ENCODE measurements at places on chromosomes 13 and 19. TPM values are rescaled to one million over a fixed set of nuclear protein-coding genes. Genes with fewer than 3 reads are reported as not detected.

The C19orf18 gene
- polyA plus RNA-seq, result 0.32 TPM

The TMEM238 gene
- 0.49 TPM for polyA plus RNA-seq

The ZNF135 gene
- 2.9 TPM for polyA plus RNA-seq

The ICAM4 gene
- 0.26 TPM for polyA plus RNA-seq

The PCDH17 gene
- 0.22 TPM for polyA plus RNA-seq

The YIPF2 gene
- polyA plus RNA-seq, result 47.7 TPM

The METTL21C gene
- not detected for polyA plus RNA-seq

The LRRC4B gene
- 0.65 TPM for polyA plus RNA-seq

The CGB2 gene
- polyA plus RNA-seq, result not detected

The AZU1 gene
- not detected for polyA plus RNA-seq

The GARIN5A gene
- 1.3 TPM for polyA plus RNA-seq

The SETDB2 gene
- 2.1 TPM for polyA plus RNA-seq

The CACNG7 gene
- not detected for polyA plus RNA-seq

The CPT1C gene
- 4.1 TPM for polyA plus RNA-seq

The ZNF528 gene
- polyA plus RNA-seq, result 4.0 TPM

The PSG2 gene
- polyA plus RNA-seq, result not detected

The DNAJB1 gene
- polyA plus RNA-seq, result 249 TPM

The CGB1 gene
- not detected for polyA plus RNA-seq

The COL5A3 gene
- polyA plus RNA-seq, result 6.8 TPM

The RNF113B gene
- not detected for polyA plus RNA-seq

The STRN4 gene
- 55.6 TPM for polyA plus RNA-seq

The CATSPERD gene
- polyA plus RNA-seq, result not detected

The CPB2 gene
- not detected for polyA plus RNA-seq

The LRP3 gene
- polyA plus RNA-seq, result 4.1 TPM

The CHST8 gene
- polyA plus RNA-seq, result 0.18 TPM

The OLFM2 gene
- polyA plus RNA-seq, result 5.7 TPM

The RAB3A gene
- polyA plus RNA-seq, result 1.1 TPM

The ZNF66 gene
- polyA plus RNA-seq, result 1.0 TPM

The OR10H3 gene
- polyA plus RNA-seq, result not detected

The GAPDHS gene
- polyA plus RNA-seq, result not detected

The OR4F17 gene
- not detected for polyA plus RNA-seq

The FAAP24 gene
- 0.51 TPM for polyA plus RNA-seq

The CYTH2 gene
- 59.3 TPM for polyA plus RNA-seq

The CCDC169 gene
- polyA plus RNA-seq, result 0.22 TPM

The APLP1 gene
- polyA plus RNA-seq, result 0.69 TPM

The KLK12 gene
- 12.4 TPM for polyA plus RNA-seq

The ERICH6B gene
- not detected for polyA plus RNA-seq

The GSX1 gene
- polyA plus RNA-seq, result not detected

The JSRP1 gene
- polyA plus RNA-seq, result 0.13 TPM

The ZNF442 gene
- polyA plus RNA-seq, result 0.58 TPM

The TMEM221 gene
- 0.20 TPM for polyA plus RNA-seq
